Smooth muscle cell of the coronary artery (primary cell): ENCODE measurements at places on chromosomes 5 and 9. TPM values are rescaled to one million over a fixed set of nuclear protein-coding genes. Genes with fewer than 3 reads are reported as not detected.

Gene ZMAT2
- total RNA-seq, result 63.1 and 94.5 TPM in 2 replicates

Gene HDAC3
- 55.3 and 60.4 TPM in 2 replicates for total RNA-seq

Gene TBC1D13
- 8.4 and 9.2 TPM in 2 replicates for total RNA-seq

Gene HSPA5
- total RNA-seq, result 210 and 283 TPM in 2 replicates

Gene MSMP
- not detected in 2 replicates for total RNA-seq

Gene FOXD4L6
- under 0.01 and 0.08 TPM in 2 replicates for total RNA-seq

Gene IFNA2
- not detected in 2 replicates for total RNA-seq

Gene BHMT
- not detected in 2 replicates for total RNA-seq

Gene LEAP2
- total RNA-seq, result 0.08 TPM in 1 of 2 replicates, not detected in the other

Gene KIF4B
- total RNA-seq, result not detected in 2 replicates

Gene SHOC1
- not detected in 2 replicates for total RNA-seq

Gene CYSRT1
- total RNA-seq, result 0.12 and 0.30 TPM in 2 replicates

Gene TGFBR1
- 30.1 and 64.7 TPM in 2 replicates for total RNA-seq

Gene SNCAIP
- total RNA-seq, result 0.23 TPM in 1 of 2 replicates, not detected in the other

Gene HSPB3
- total RNA-seq, result 0.45 and 1.6 TPM in 2 replicates

Gene PHF24
- under 0.01 TPM in 2 replicates for total RNA-seq

Gene ZBTB5
- 4.8 and 8.9 TPM in 2 replicates for total RNA-seq

Gene FXN
- 0.82 and 1.7 TPM in 2 replicates for total RNA-seq

Gene C9orf50
- 0.08 TPM in 1 of 2 replicates, not detected in the other for total RNA-seq

Gene SPINK1
- 0.68 TPM in 1 of 2 replicates, not detected in the other for total RNA-seq

Gene CAST
- 50.7 and 177 TPM in 2 replicates for total RNA-seq

Gene ORM2
- not detected in 2 replicates for total RNA-seq

Gene IRX2
- total RNA-seq, result 0.45 and 1.9 TPM in 2 replicates

Gene QRFP
- total RNA-seq, result not detected in 2 replicates

Gene FOXI1
- not detected in 2 replicates for total RNA-seq

Gene SPARC
- 1,374 and 1,996 TPM in 2 replicates for total RNA-seq

Gene CXCL14
- 0.94 TPM in 1 of 2 replicates, not detected in the other for total RNA-seq

Gene CAMLG
- total RNA-seq, result 40.5 and 41.1 TPM in 2 replicates

Gene RGS3
- 41.8 and 258 TPM in 2 replicates for total RNA-seq

Gene ALDH1A1
- 11.6 and 28.2 TPM in 2 replicates for total RNA-seq

Gene PCDHB10
- total RNA-seq, result 0.59 and 0.68 TPM in 2 replicates
